Retina (tissue), 1 donor: ENCODE measurements at places on chromosomes 12 and 14.

GRCh38 chr14:87252103-87252502 is 740.9 kb downstream of the GALC start:
- DNase-seq, result no peak

- DNase-seq, result peak; percentile 19
These were observed 145.2 kb upstream of the TMCC3 start for GRCh38 chr12:94795520-94795919.

DNA sequence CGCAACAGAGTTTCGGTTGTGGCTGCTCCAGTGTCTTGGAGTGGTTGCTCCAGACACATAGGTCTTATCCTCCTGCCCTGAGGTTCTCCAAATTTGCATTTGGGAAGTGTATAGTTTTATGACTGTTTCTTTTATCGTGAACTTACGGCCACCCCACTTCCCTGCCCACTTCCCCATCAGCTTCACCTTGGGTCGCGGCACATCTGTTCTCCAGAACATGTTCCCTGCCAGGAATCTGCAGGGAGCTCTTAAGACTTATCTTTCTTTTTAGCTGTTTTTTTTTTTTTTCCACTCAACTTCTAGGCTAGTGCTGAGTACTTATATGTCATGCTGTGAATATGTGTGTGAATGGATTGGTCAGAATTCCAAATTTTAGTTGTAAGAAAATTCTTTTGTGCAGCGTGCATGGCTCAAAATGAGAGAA is 75.4 kb downstream of the ETV6 start:
- no peak for DNase-seq

GRCh38 chr14:74249433-74250375 is 10.5 kb downstream of the VSX2 start:
- no peak for DNase-seq

GRCh38 chr12:93676408-93677194 is 574 bp upstream of the CRADD start:
- DNase-seq, result no peak

DNA sequence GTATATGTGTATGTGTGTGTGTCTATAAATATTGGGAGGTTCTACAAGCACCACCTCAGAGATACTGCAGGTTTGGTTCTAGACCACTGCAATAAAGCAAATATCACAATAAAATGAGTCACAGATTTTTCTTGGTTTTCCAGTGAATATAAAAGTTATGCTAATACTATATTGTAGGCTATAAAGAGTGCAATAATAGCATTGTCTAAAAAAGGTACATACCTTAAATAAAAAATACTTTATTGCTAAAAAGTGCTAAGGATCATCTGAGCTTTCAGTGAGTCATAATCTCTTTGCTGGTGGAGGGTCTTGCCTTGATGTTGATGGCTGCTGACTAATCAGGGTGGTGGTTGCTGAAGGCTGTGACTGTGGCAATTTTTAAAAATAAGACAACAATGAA is 111.1 kb downstream of the VEZT start:
- no peak for DNase-seq

GRCh38 chr14:88901991-88902390 is 77.5 kb downstream of the TTC8 start:
- DNase-seq, result no peak
